ENCODE measurements at places on chromosomes 6 and 20.

GRCh38 chr6:17663226-17663625 is 43.5 kb downstream of the NUP153 start:
- no peak for DNase-seq
- H3K27me3 ChIP-seq, result no peaks in the 10 kb centered on the region
- H3K27ac ChIP-seq, result no peak overlapping the region
- no peak overlapping the region for H3K4me3 ChIP-seq
- peaks cover 31% of the 10 kb centered on the region for H3K36me3 ChIP-seq

GRCh38 chr6:89559487-89559886 is 79.1 kb downstream of the LYRM2 start:
- no peaks in the 10 kb centered on the region for H3K27me3 ChIP-seq
- H3K27ac ChIP-seq, result no peak overlapping the region
- DNase-seq, result no peak
- no peaks in the 10 kb centered on the region for H3K36me3 ChIP-seq

DNA sequence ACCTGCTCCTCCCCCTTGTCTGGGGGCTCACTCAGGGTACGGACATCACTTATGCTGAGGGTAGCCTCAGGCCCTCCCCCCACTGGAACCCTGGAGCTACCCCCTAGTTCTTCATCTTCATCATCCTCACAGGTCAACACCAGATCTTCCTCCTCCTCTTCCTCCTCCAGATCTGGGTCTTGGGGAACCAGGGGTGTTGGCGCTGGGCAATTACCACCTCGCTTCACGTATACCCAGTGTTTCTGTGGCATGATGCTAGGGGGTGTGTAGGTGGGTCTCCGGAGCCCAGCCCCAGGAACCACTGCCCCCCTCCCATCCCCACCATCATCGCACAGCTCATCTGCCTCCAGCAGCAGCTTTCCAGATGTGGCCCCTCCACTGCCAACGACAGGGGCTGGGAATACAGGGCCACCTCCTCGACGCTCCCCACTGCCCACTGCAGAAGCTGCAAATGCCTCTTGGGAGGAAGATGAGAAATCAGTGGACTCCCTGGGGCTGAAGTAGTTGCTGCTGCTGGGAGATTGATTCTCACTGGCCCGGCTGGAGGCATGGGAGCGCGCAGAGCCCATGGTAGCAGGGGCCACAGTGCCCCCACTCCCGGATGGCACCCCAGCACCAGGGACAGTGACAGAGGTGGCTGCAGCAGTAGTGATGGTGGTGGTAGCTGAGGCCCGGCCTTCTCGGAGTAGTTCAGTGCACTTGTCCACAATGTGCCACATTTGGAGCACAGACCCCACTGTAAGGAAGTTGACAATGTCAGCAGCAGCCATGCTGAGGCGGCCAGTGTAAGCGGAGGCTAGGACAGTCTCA is 1.5 kb downstream of the ZBTB22 start:
- H3K4me3 ChIP-seq, result no peak overlapping the region
- H3K36me3 ChIP-seq, result peaks cover 16% of the 10 kb centered on the region
- H3K27me3 ChIP-seq, result no peaks in the 10 kb centered on the region
- H3K4me1 ChIP-seq, result peaks cover 48% of the 10 kb centered on the region

DNA sequence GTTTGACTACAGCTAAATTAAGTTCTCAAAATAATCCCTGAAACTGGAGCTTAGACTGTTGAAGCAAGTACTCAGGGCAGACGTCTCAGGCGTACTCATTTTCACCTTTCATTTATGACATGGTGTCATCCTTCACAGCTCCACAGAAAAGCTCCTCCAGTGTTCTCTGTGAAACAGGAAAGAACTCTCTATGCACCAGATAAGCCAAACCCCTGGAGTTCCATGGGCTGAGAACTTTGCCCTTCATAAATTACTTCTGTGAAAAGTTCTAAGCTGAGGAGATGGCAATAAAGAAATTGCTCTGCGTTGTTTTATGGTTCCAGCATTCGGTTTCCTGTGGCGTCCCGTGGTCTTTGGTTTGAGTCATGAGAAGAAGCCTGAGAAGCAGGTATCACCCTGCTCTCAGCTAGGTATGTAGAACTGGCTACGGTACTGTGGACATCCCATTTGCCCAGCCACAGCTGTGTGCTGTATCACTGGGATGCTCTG is 20.2 kb upstream of the RREB1 start:
- H3K36me3 ChIP-seq, result no peaks in the 10 kb centered on the region
- H3K27ac ChIP-seq, result no peak overlapping the region
- no peaks in the 10 kb centered on the region for H3K27me3 ChIP-seq

- H3K27me3 ChIP-seq, result no peaks in the 10 kb centered on the region
- no peak for DNase-seq
- no peak overlapping the region for H3K27ac ChIP-seq
- H3K4me1 ChIP-seq, result no peaks in the 10 kb centered on the region
- no peak overlapping the region for H3K4me3 ChIP-seq
Observed at GRCh38 chr6:82761674-82762345, 303.8 kb downstream of the UBE3D start.
